ENCODE measurements at places on chromosomes 7 and 10.
A peak's percentile ranks its signal among the peaks of the same experiment; 100 is the strongest.

DNA sequence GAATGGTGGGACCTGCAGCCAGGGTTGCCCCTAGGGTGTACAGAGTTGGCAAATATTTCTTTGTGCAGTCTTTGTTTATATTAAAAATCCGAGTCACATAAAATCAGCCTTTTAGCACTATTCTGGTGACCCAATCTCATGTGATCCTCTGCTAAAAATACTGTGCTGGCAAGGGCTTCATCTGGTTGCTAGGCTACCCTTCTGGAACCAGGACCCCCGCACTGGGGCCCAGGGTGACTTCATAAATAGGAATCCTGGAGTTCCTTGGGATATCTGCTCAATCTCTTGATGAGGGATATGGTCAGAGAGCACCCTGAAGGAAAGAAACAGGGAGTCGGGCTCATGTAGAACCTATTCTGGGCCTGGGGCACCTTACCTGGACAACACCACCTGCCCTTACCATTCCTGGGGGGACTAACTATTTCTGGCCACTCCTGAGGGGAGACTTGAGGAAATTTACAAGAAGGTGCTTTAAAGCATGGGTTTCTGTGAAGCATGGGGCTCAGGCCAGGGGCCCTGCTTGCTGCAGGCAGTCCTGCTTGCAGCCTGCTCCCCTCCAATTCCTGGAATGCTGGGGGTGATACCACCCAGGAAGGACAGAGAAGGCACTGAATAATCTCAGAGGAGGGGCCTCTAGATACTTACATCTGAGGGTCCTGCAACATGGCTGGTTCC, 44.7 kb downstream of the SH2D4B start:
- DNase-seq, result no peak

DNA sequence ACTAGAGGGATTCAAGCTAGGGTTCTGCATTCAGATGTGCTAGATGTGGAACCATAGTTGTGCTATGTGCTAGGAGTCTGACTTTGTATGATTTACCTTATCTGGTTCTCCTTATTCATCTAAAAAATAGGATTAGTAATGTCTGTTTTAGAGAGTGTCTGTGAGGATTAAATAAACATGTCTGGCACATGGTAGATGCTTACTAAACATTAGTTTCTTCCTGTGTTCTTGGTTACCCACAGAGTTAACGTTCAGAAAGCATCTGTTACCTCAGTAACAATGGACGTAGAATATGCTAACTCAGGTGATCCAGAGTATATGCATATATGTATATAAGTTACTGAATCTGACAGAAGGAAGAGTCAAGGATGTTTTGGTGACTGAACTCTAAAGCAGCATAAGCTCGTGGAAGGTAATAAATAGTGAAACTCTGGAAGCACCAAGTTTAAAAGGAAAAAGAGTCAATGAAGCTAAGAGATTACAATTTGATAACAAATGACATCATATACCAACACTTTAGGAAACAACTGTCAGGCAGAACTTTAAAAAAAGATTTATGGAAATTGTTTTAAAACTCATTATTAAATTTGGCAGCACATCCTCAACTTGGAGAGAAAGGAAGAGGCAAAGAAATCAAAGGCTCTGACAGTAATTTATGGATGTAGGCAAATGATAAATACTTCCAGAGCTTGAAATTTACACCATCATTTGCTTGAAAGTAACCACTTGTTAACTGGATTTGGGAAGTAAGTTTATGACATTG, 127.0 kb downstream of the CCNY start:
- DNase-seq, result no peak

GRCh38 chr10:25175527-25176420, 973 bp downstream of the GPR158 start:
- no peak for DNase-seq

GRCh38 chr10:75226656-75227055, 9.1 kb downstream of the COMTD1 start:
- DNase-seq, result no peak

- no peak for DNase-seq
Observed at GRCh38 chr7:96770758-96771157, 61.1 kb upstream of the SEM1 start.

DNA sequence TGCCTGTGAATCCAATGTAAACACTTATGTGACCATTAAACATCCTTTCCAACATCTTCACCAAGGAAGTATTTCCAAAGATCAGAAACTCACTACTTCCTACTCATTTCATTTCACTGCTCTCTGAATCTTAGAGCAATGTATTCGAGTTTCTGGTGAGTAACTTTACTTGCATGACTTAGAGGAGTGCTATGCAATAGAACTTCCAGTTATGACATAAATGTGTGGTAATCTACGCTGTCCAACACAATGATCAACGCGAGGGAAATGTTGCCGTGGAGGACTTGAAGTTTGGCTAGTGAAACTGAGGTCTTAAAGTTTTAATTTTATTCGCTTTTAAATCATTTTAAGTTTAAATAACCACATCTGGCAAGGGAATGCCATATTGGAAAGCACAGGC, 1326.3 kb downstream of the XPNPEP1 start:
- no peak for DNase-seq

DNA sequence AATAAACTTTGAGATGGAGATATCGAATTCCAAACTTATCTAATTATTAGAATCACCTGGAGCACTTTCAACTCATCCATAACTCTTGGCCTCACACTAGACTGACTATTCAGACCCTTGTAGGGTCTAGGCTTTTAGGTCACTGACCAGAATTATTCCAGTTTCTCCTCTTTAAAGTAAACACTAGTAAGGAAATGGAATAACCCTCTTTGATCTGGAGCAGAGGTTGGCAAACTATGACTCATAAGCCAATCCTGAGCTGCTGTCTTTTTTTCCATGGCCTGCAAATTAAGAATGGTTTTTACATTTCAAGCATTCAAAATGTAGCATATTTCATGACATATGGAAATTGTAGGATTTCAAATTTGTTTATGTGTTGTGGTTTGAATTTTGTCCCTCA, 1601.9 kb downstream of the REEP3 start:
- DNase-seq, result no peak

DNA sequence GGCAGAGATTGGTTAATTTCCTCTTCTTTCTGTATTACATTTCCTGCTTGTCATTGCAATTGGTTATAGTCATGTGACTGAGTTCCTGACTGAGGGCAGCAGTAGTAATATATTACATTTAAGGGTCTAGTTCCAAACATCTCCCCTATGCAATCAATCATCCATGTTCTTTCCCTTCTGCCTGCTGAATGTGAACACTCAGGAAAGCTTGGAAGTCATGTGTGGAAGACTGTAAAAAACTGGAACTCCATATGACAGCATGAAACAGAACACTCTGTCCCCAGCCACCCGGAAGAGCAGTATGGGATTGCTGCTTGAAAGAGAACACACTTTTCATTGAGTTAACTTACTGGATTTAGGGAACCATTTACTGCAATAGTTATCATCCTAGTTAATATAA, 459.7 kb upstream of the SEMA3A start:
- no peak for DNase-seq

GRCh38 chr10:84155521-84155920, 16.2 kb downstream of the GHITM start:
- no peak for DNase-seq

GRCh38 chr10:130809761-130810515, 501.6 kb downstream of the TCERG1L start:
- DNase-seq, result no peak

DNA sequence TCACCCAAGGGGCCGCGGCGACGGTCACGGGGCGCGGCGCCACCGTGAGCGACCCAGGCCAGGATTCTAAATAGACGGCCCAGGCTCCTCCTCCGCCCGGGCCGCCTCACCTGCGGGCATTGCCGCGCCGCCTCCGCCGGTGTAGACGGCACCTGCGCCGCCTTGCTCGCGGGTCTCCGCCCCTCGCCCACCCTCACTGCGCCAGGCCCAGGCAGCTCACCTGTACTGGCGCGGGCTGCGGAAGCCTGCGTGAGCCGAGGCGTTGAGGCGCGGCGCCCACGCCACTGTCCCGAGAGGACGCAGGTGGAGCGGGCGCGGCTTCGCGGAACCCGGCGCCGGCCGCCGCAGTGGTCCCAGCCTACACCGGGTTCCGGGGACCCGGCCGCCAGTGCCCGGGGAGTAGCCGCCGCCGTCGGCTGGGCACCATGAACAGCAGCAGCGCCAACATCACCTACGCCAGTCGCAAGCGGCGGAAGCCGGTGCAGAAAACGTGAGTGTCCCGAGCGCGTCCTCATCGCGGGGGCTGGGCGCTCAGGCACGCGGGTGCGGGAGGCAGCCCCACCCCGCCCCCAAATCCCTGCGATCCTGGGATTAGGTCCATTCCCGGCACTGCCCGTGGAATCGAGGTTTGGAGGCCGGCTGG, 509 bp downstream of the AHR start:
- peak; percentile 72 for DNase-seq

GRCh38 chr10:132924046-132924952, 18.1 kb downstream of the CFAP46 start:
- no peak for DNase-seq

DNA sequence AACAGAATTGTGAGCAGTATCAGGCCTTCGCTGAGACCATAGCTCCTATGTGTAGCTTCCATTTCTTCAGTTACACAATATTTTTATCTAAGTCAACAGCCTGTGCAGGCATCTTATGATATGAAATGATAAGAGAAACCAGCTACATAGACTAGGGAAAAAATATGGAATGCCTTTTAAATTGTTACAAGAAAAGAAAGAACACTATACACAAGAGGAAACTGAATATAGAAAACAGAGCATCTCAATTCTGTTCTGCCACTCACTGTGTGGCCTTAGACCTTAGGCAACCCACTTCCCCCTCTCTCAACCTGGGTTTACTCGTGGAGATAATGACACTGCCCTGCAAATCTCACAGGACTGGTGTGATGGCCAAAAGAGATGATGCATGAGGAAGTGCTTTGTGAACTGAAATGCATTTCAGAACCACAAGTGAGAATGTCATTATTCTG, 132.9 kb downstream of the LRRN3 start:
- DNase-seq, result no peak

- DNase-seq, result no peak
Observed at GRCh38 chr7:96303105-96303685, 18.7 kb downstream of the SLC25A13 start.

GRCh38 chr10:101611096-101611905, 23.2 kb downstream of the DPCD start:
- no peak for DNase-seq

DNA sequence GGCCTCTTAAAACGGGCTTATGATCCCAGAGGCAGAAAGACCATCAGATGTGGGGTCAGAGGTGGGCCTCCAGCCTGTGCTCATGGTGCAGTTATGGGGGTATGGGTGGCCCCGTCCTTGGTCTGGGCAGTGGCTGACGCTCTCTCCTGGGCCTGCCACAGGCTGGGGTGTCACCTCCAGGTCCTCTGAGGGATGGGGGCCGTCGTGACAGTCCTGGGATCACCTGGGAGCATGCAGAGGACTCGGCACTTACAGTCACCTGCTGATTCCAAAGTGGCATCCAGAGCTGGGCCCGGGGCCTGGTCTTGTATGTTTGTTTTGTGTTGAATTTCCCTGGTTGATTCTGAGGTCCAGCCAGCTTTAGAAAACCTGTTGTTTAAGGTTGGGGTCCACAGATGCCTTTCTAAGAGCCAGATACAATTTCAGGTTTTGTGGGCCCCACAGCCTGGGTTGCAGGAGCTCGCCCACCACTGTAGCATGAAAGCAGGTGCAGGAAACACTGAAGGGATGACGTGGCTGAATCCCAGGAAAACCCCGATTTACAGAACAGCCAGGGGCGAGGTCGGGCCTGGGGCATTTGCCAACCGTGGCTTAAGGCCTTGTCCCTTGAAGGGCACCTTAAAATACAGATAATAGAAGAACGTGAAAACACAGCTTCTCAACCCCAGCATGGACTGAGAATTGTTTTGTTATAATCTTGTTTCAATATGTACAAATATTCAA, 170.7 kb upstream of the PPP2R2D start:
- DNase-seq, result no peak
